ENCODE measurements at places on chromosomes 3 and 15. TPM values are rescaled to one million over a fixed set of nuclear protein-coding genes. Genes with fewer than 3 reads are reported as not detected.

- no peak for DNase-seq
These were observed 339 bp downstream of the AMT start for GRCh38 chr3:49421890-49422378.

DNA sequence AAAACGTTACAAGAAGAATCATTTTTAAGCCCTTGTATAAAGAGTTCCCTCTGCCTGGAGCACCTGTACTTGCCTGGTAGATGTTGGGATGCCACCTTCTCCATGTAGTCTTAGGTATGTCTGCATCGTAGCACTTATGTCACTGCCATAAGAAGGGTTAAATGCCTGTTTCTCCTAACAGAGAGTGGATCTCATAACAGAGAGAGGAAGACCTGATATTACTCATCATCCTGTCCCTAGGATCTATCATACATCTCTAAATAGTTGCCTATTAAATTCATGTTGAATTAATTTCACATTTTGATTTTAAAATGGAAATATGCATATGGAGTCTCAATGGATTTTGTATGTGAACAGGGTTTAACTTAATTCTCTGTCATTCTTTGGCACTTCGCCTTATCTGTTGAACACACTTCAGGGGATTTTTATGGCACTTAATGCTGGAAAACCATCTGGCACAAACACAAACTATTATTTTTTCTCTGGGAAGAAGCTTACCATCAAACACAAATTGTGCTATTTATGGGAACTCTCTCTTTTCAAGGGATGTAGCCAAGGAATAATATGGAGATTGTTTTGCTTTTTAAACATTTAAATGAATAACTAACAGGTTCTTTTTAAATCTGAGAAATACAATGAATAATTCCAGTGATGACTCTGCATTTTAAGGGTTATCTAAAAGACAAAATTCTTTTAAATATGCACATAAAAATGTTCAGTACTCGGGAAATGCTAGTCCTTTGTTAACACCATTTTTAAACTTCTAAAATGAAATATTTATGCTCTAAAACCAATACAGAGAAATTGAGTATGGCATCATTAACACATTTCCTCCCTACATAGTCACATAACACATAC is 230.7 kb downstream of the ZNF385D start:
- no peak for DNase-seq

DNA sequence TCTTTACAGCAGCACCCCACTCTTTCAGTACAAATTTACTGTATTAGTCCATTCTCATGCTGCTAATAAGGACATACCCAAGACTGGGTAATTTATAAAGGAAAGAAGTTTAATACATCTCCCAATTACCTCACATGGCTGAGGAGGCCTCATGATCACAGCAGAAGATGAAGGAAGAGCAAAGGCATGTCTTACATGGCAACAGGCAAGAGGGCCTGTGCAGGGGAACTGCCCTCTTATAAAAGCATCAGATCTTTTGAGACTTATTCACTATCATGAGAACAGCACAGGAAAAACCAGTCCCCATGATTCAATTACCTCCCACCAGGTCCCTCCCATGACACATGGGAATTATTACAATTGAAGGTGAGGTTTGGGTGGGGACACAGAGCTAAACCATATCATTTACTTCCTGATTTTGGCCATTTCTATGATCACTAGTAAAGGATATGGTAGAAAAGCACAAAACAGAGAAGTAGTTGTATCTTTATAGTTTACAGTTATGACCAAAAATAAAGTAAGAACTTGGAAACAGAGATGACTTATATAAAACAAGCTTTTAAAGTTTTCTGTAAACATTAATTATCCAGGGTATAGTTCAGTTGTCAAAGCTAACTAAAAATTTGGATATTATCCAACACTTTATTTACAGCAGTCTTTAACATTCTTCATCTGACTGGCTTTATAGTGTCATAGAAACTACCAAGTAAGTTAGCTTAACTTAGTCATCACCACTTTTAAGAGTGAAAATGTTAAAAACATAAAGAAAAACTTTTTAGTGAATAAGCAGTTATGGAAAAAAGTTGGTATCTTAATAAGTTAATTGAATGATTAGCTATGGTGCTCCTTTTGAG is 40.2 kb downstream of the P2RY1 start:
- no peak for DNase-seq

GRK7 gene
- total RNA-seq = not detected

ZDHHC23 gene
- 35.6 TPM for total RNA-seq

Data from Karpas-422 (cell line).